ENCODE measurements at places on chromosomes 6 and 20. TPM values are rescaled to one million over a fixed set of nuclear protein-coding genes. Genes with fewer than 3 reads are reported as not detected.

GRCh38 chr20:896501-897025 lies 19.6 kb downstream of the ANGPT4 start:
- DNase-seq, result no peak

DNA sequence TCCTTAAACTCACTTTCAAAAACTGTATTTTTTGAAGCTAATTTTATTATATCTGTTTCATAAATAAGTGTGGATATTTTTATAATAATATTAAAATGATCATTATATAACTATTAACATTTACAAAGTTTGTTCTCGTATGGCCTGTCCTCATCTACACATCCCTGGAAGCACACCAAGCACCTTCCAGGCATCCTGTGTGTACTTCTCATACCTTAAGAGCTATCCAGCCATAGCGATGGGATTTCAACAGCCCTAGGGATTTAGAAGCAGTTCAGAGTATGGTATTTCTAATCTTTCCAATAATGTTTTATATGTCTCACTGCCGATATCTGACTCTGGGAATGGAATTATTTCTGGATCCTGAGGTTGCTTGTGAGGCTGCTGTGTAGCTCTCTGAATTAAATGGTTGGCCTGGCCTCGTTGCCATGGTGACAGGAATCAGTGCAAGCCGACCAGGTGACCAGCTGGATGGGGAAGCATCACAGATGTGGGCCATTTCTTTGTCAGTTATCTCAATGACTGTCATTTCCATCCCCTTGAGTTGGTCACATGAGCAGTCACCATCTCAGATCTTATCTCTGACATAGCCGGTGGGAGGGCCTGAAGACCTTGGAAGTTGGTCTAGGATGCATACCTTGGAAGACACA lies 265.2 kb upstream of the RIN2 start:
- DNase-seq, result no peak

The SLC22A2 gene
- total RNA-seq, result not detected

The TMEM14A gene
- total RNA-seq, result 5.6 TPM

The DXO gene
- 37.9 TPM for total RNA-seq

Measured in natural killer cell (primary cell).